ENCODE measurements at places on chromosomes 7 and 10.

DNA sequence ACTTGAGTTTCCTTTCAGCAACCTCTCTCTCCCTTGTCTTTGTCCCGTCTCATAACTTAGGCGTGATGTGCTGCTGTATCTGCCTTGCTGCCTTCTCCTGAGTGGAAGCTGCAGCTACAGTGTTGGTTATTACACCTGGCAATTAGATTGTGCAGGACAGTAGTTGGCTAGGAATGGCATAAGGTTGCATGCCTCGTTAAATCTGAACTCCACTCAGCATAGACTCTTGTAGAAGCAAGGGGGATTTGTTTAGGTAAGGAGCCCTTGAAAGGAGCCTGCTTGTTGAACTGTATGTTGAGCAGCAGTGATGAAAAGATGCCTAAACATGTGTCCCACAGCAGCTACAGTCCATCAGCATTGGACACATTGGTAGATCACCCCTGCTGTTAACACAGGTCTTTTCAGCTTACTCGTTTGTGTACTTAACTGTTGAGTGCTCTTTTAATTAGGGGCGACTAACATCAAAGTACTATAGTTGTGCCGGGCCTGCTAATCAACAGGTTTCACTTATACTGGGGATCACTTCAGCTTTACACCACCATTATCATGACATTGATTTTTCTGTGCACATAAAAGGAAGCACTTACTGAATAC is 225.0 kb downstream of the AUTS2 start:
- ATAC-seq, result no peak

GRCh38 chr10:58698777-58699356 is 186.2 kb downstream of the BICC1 start:
- ATAC-seq, result no peak

- no peak for ATAC-seq
Measured at GRCh38 chr7:25832456-25832855, 319.5 kb upstream of the NFE2L3 start.

DNA sequence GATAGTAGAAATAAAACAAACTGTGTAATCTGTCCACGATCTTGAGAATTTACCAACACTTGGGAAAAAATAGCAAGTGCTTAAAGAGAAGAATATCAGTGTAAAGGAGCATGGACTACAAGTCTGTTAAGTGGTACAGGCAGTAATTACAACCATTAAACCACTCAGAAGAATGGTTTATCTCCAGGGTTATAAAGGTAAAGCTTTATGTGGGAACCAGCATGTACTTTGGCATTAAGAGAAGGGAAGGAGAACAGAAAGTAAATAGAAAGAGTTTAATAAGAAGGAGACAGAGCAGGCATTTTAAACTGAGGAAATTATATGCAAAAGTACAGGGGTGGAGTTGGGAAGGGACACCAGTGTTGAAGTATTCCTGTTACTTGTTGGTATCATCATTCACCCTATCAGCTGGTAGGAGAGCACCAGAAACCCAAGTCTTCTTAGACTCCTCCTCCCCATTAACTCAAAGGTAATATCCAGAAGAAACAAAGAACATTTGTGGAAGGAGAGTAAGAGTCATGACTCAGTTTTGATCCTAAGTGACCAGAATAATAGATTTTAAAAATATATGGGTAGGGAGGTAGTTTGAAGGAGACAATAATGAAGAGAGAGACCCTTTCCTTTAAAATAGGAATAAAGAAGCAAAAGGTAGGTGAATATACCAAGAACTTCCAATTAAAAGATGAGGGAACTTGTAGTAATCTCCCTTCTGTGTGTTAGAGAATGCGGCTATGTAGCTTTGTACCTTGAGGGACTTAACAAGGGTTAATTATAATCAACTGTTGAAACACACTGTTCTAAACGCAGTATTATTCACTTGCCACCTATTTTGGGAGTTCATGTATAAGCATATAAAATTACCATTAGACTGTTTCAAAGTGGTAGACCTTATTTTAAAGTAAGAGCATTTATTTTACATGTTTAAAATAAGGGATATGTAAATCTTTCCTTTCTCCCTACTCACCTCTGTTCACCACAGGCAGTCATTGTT is 92.1 kb upstream of the STRIP2 start:
- ATAC-seq, result no peak

DNA sequence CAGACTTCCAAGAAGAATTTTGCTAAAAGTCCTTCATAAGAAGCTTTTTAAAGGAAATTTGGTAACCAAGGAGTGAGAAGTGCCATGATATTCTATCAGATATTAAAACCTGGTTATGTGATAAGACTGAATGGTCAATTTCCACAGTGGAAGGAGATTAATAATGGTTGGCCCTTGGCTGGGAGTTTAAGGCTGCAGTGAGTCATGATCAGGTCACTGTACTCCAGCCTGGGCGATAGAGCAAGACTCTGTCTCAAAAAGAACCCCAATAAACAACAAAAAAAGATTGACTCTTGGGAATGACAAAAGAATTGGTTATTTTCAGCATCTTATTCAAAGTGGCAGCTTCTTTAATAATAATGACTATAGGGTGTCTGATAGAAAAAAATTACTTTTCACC is 37.2 kb downstream of the EXOC4 start:
- ATAC-seq, result no peak

Measured in esophagus mucosa (tissue), 1 donor.